ENCODE measurements at places on chromosomes 6 and 20. TPM values are rescaled to one million over a fixed set of nuclear protein-coding genes. Genes with fewer than 3 reads are reported as not detected.
A peak's percentile ranks its signal among the peaks of the same experiment; 100 is the strongest.

GRCh38 chr6:17724341-17724740, 17.6 kb upstream of the NUP153 start:
- DNase-seq: peak; percentile 60

GRCh38 chr6:25403150-25403549, 124.0 kb downstream of the CARMIL1 start:
- no peak for DNase-seq

- DNase-seq: peak; percentile 32
These were observed 125.0 kb downstream of the SIM1 start for GRCh38 chr6:100339574-100340255.

GRCh38 chr6:2037237-2037926, 208.0 kb downstream of the GMDS start:
- peak; percentile 14 for DNase-seq

DNA sequence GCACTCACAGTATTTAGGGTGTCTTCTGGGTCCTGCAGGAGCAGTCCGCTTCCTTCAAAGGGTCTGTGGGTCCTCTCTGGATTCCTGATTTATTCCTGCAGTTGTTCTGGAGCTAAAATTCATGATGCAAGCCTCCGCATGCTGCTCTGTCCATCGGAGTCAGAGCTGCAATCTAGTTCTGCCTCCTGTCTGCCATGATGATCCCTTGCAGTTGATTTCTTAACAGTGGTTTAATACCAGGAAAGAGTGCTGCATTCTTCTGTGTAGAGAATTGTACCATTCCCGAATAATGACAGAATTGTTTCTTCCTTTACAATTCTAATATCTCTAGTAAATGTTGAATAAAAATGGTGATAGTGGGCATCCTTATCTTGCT, 72.0 kb upstream of the B3GAT2 start:
- no peak for DNase-seq

DNA sequence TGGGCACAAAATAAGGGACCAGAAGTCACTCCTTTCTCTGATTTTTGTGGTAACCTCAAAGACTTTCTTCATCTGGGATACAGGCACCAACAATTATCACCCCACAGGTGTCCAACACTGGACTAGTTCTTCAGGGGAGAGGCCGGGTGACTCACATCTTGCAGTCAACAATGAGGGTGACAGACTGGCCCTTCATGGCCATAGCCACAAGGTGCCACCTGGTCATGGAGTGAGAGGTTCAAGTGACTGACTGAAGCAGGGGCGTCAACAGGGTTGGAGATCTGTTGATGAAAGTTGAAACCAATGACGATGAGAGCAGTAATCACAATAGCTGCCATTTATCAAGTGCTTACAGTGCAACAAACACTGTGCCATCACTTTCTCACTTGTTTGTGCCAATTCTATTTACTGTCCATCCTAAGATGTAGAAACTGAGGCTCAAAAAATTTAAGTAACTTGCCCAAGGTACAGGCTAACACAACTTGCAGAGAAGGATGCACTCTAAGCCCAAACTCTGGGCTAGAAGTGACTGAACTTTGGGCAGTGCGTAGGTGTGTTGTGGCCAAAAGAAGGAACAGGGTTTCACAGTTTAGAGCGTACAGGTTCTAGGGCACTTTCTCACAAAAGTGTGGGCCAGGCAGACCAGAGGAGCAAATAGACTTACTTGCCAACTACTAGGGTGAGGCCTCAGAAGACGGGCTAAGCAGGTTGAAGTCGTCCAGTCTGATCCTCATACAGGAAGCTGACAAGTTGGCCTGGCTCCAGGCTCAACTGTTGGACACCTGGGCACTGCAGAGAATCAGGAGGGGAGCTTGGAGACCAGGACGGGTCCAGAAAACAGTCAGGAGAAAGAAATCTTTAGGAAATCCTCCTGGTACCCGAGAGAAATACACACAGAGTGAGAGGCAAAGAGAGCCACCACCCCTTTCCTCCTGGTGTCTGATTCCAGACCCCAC, 30.4 kb downstream of the HLA-DPB1 start:
- DNase-seq: no peak

ISM1 gene
- total RNA-seq: 0.33 TPM

MACROD2 gene
- 3.2 TPM for total RNA-seq
